Muscle of leg (tissue), 16 donors: ENCODE measurements at places on chromosomes 1 and 21. TPM values are rescaled to one million over a fixed set of nuclear protein-coding genes. Genes with fewer than 3 reads are reported as not detected.
A peak's percentile ranks its signal among the peaks of the same experiment; 100 is the strongest.

DNA sequence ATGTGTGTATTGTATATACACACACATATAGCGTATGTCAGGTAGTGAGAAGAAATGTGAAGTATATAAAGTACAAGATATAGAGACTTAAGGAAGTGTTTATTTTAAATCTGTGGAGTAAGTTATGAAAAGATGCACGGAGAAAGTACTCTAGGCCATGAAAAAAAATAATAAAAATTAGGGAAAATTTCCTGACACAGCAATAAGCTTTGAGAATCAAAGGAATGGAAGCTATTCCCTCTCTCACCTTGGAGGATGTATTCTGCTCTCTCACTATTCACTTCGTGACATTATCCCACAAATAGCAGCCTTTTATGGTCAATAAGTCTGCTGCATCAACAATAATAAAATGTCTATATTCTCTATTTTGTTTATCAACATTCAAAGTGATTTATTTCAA lies 700.4 kb upstream of the RGS18 start:
- H3K27me3 ChIP-seq: no peaks in the 10 kb centered on the region
- H3K36me3 ChIP-seq: no peaks in the 10 kb centered on the region
- H3K27ac ChIP-seq: no peak overlapping the region

DNA sequence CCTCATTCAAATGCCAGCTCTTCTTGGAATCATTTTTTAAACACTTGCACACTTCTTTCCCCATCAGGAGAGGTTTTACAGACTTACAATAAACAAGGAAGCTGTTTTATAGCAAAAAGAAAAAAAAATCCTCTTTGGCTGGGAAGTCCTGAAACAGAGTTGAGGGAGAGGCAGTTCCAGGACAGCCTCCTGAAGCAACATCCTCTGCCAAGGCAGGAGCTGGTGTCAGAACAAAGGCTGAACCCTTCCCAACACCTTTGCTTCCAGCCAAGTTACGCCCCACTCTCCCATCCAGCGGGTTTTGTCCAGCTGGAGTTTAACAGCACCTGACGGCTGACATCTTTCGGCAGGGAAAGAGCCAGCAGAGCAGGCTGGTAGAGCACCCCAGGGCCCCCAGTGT lies 287.8 kb downstream of the RRAGC start:
- H3K27ac ChIP-seq: no peak overlapping the region
- H3K27me3 ChIP-seq: peaks cover 23% of the 10 kb centered on the region
- peaks cover 7% of the 10 kb centered on the region for H3K4me1 ChIP-seq

GRCh38 chr1:161933592-161934588 lies 89.8 kb downstream of the OLFML2B start:
- no peak overlapping the region for H3K4me3 ChIP-seq
- H3K4me1 ChIP-seq: no peaks in the 10 kb centered on the region
- H3K27ac ChIP-seq: no peak overlapping the region
- DNase-seq: peak; percentile 60

AADACL4 gene
- 0.04 TPM for total RNA-seq

TNFAIP8L2 gene
- total RNA-seq: 3.0 TPM
